ENCODE measurements at places on chromosomes 5 and 9.
A peak's percentile ranks its signal among the peaks of the same experiment; 100 is the strongest.

DNA sequence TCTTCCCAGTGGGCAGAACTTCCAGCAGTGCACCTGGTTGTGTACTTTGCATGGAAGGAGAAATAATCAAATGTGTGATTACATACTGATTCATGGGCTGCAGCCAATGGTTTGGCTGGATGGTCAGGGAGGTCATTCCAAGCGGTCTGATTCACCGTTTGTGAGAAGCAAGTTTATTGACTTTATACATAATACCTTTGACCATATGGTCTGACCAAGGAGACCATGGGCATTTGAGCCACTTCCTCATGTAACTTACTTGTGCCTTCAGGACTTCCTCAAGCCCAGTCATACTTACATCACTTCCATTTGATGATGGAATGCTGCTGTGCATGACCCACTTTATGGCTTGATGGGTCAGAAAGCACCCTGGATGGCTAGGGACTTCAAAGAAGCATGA lies 41.1 kb downstream of the DAP start:
- DNase-seq = peak; percentile 53

GRCh38 chr5:132019337-132019736 lies 7.9 kb upstream of the ACSL6 start:
- DNase-seq = no peak

DNA sequence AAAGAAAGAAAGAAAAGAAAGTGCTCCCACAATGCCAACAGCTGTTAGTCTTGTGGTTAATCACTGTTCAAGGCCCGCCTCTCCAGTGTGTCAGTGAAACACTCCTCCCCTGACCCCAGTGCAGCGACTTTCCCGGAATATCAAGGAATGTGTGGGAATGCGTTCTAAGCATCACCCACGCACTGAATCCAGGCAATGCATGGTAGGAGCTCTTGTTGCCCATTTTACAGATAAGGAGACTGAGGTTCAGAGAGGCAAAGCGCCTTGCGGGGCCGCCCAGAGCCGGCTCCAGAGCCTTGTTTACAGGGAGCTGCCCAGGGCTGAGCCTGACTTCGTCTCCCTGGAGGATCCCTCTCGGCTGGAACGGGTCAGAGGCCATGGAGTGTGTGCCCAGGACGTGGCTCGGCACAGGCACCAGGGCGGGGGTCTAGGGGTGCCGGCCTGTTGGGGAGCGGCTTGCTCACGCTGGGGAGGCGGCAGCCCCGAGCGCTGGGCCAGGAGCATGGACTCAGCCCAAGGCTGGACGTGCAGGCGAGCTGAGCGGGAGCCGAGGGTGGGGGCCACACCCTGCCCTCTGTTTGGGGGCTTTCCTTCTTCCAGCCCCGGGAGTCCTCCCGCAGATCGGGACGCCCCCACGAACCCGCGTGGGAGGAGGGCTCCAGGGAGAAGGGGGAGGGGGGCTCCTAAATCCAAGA lies 823 bp downstream of the ST6GALNAC6 start:
- peak; percentile 77 for DNase-seq

DNA sequence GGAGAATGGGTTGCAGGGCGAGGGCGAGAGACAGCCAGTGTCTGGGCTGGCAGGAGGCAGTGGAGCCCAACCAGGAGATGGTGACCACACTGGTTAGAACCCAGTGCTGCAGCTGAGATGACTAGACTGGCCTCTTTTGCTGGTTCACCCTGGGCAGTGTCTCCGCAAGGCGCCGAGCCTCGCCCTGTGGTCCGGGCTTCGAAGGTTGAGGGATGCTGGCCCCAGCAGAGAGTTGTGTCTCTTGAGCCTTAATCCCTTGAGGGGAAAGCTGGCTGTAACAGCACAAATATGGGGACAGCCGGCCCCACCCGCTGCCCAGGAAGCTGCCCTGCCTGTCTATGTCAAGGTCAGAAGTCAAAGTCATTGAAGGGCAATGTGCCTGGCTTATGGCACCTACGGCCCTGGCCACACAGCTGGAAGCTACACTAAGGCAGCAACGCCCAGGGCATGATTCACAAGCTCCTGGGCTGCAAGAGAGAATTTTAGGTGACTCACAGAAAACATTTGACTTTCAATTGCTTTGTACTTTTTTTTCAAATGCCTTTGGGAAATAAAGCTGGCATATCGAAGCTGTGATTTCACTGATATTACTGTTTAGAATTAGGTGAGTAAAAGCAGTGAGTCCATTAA lies 33.3 kb downstream of the NKX2-5 start:
- DNase-seq = peak; percentile 42

DNA sequence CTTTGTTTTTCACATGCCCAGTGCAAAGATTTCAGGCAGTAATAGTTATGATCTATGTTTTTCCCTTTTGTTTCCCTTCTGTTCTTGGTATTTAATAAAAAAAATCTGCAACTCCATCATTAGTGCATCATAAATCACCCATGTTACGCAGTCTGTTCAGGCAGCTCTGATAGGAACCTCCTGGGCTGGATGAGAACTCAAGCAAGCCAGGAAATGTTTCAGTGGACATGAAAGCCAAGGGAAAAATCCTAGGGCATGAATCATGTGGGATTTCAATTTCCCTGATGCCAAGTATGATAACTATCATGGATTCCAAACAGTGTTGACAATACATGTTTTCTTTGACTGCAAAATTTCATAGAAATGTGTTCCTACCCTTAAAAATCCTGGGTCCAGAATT lies 119.7 kb upstream of the TARS1 start:
- DNase-seq = peak; percentile 99

GRCh38 chr9:90552317-90552716 lies 90.3 kb downstream of the DIRAS2 start:
- no peak for DNase-seq

DNA sequence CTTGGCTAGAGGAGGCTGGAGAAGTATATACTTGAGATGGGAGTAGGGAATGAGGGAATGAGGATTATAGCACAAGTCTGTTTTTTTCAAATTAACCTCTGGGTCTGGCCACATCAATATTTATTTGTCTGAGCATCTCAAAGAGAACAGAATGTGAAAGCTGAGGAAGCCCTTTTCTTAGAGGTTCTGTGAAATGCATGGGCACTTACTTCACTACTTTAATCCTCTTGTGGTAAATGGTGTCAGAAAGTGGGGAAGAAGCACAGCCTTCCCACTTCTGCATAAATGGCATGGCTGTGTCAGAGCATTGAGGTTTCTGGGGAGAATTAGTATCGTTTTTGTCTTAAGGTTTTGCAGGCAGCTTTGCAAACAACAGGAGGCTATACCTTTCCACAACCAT lies 48.6 kb downstream of the SPATA31D1 start:
- DNase-seq = no peak

DNA sequence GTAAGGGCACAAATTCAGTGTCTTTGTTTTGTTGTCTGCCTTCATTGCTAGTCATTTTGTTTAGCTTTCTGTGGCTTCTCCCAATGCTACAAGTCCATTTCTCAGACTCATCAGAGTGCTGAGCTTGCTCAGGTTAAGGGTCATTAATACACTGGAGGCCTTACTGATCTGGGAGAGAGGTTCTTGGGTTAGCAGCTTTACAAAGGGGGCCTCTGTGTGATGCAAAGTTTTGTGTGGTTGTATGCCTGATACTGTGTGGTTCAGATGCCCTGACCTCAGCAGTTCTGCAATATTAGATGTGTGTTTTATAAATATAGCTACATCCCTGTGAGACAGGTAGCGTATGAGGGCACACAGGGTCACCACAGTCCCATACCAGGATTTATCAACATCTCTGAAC lies 34.8 kb upstream of the SMARCA2 start:
- DNase-seq = no peak

DNA sequence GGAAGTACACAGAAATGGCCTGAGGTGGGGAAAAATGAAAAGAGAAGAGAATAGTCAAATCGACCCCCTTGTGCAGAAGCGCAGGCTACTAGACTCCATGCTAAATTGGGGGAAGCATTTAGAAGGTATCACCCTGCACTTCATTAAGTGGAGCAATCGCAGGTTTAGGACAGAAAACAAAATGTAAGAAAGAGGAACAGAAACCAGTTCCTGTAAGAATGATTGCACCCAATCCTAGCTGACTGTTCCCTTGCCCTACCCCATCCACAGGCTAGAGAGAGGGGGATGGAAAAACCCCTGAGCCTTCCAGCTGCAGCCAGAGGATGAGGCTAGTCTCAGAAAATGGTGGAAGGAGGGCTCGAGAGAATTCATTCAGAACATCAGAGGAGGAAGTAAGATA lies 23.9 kb upstream of the PPP1R2B start:
- DNase-seq = no peak

GRCh38 chr5:150559701-150560100 lies 51.8 kb downstream of the NDST1 start:
- no peak for DNase-seq

DNA sequence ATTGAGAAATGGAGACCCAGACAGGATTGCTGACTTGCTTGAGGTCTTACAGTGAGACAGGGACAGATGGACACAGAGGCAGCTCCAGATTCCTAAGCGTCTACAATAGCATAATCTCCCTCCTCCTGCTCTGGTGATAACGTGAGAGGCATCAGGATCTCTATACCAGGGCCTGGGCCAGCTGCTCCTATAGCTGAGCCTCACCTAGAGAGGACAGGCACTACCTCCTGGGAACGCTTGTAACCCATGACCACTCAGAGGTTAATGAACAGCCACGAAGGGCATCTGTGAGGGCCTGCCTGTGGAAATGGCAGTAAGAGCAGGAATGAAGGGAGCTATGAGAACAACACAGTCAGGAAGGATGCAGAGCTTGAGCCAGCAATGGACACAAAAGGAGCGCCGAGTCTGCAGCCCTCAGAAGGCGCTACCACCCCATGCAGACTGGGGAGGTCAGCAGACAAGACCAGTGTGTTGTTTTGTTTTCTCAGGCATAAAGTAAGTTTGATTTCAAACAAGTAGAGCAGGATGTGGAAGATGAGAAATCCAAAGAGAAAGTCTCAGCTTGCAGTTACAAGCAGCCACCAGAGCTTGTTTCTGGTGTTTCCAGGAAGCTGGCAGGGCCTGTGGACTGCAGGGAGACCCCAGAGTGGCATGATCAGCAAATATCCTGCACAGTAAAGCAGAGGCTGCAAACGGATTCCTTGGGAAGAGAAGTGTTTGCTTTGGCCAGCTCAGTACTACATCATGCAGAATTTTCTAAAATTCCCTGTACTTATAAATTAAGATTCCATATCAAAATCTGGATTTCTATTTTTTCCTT lies 17.4 kb downstream of the ANKS6 start:
- DNase-seq = no peak

All from skeletal muscle cell (primary cell).